ENCODE measurements at places on chromosomes 16 and 17.

GRCh38 chr16:89511374-89511773, 3.2 kb downstream of the SPG7 start:
- no peak for DNase-seq

DNA sequence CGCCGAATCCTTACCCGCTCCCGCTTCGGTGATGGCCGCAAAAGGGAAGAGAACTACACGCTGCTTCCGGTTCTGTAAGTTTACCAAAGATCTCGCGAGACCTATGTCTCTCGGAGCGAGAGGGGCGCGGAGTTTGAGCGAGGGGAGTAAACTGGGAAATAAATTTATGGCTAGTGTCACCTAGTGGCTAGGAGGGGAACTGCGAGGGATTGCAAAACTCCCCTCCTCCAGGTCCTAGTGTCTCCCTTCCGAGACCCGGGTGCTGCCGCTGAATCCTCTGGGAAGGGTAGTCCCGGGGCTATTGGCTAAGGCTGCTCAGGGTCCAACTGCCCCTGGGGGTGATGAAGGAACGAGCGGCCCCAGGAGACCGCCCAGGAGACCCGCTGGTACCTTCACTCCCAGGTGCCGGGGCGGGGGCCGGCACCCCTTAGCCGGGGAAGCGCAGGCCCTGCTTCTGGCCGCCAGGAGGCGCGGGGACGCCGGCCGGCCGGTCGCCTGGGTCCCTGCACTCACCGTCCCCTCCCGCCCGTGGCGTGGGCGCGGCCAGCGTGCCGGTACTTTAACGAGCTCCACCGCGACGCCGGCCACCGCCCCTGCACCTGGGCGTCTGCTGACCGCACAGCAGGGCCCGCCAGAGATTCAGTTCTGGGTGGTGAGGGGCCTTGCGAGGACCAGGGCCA, at the start of gene RPL26:
Gene RPL26, minus strand, starts transcription at position 51 of the 680 bp plus-strand sequence. CDS start 883 bp downstream, outside the sequence.
- DNase-seq = peak; percentile 97

GRCh38 chr17:3639981-3640596, 3.5 kb downstream of the CTNS start:
- DNase-seq = no peak

DNA sequence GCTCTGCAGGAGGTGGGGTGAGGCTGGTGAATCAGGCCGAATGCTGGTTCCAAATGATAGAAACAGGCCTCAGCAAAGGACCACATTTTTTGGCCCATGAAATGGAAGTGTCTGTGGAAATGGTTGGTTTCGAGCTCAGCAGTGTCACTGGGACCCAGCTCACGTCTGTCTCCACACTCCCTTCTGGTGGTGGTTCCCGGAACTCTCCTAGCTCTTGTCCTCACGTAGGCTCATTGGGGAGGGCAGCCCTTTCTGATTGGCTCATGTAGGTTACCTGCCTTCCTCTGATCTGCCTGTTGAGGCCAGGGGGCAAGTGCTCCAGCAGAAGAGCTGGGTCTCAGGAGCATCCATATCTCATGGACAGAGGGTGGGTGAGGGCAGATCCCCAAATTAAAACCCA, 4.0 kb downstream of the ALG1 start:
- no peak for DNase-seq

GRCh38 chr16:557463-558297, 2.5 kb upstream of the PRR35 start:
- no peak for DNase-seq

DNA sequence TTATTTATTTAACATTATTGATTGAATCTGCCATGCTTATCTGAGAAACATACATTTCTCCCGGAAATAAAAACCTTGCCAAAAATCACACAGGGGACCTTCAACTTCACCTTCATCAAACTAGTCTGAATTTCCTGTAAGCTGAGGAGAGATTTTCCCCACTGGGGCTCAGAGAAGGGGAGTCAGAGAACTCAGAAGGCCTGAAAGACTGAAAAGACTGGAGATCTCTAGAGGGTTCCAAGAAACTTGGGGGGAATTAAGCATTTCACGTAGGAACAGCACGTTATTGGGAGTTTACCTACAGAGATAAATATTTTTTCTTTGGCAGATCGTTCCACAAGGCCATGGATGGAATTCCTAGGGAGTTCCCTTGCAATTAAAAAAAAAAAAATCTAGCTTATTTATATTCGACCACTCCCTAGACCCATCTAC, 528 bp upstream of the NOL11 start:
- DNase-seq = no peak

DNA sequence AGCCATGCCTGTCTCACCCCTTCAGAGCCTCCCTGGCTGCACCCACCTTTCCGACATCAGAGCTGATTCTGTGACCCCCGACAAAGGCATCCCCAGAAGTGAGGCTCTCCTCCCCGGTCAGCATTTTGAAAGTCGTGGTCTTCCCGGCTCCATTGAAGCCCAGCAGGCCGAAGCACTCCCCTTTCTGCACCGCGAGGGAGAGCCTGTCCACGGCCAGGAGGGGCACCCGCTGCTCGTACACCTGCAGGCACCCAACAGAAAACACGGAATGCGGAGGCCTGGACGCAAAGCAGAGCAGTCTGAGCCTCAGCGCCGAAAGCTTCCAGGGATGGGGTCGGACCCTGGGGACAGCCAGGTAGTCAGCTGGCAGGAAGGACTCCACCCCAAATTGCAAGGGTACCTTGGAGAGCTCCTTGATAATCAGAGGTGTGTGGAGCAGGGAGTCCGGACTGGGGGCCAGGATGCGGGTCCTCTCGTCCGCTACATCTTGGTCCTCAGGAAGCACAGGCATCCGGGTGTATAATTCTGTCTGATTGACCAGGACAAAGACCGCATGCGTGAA, 13.1 kb upstream of the RNPS1 start:
- no peak for DNase-seq

Data from right hindlimb (tissue), 1 donor.